ENCODE measurements at places on chromosomes 2 and 18. TPM values are rescaled to one million over a fixed set of nuclear protein-coding genes. Genes with fewer than 3 reads are reported as not detected.

Gene MPV17
- 41.6 TPM for total RNA-seq

Gene CCDC74A
- 4.5 TPM for total RNA-seq

- DNase-seq = no peak
Observed at GRCh38 chr2:237889811-237890210, 30.4 kb downstream of the RAMP1 start.

GRCh38 chr2:235358981-235359471 is 134.8 kb upstream of the AGAP1 start:
- DNase-seq = no peak

Gene ASB3
- 80.7 TPM for total RNA-seq

DNA sequence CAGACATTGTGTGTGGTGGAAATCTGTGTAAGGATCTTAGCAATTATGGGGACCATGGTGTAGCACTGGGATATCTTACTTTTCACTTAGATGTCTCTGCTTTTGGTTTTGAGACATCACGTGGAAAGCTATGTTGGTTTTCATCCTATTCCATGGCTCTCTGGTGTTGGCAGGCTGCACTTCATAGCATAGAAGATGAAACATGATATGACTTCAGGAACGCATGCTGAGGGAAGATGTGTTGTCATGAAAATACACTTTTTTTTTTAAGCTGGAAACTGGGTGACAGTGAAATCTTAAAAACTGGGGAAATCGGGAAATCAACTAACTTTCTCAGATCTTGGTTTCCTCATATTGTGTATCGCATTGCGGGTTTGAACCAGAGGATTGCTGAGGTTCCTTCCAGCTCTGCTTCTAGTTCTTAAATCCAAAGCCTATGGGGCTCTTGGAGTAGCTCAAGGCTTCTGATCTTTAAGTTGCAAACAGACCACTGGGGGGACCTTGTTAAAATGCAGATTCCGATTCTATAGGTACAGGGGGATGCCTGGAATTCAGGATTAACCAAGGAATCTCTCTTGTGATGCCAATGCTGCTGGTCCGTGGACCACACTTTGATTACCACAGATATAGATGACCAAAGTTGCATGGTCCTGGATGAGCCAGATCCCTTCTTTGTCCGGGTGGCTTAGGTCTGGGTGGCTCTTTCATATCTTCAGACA is 160.7 kb downstream of the SH3RF3 start:
- DNase-seq = no peak

- DNase-seq = no peak
Observed at GRCh38 chr18:75810961-75811551, 383.6 kb upstream of the SMIM21 start.

Gene MAP3K19
- total RNA-seq = 0.41 TPM

Gene GAL3ST2
- total RNA-seq = 0.41 TPM

DNA sequence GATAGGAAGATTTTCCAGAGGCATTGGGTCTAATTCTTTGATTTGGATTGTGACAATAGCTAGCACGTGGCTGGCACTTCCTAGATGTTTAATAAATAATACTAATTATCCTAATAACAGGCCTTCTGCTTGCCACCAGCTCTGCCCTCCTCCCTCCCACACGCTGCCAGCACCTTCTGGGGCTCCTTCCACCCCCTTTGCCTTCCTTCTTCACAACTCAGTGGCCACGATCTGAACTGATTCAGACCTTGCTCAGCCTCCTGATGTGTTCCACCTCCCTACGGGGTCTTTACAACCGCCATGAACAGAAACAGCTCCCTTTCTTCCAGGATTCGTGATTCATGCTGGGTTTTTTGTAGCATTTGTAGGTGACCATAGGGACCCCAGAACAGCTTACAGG is 310.3 kb upstream of the HS6ST1 start:
- DNase-seq = no peak

Gene RFTN2
- total RNA-seq = 22.8 TPM

Gene GALNT3
- total RNA-seq = 3.7 TPM

Gene PSMD14
- 84.4 TPM for total RNA-seq

DNA sequence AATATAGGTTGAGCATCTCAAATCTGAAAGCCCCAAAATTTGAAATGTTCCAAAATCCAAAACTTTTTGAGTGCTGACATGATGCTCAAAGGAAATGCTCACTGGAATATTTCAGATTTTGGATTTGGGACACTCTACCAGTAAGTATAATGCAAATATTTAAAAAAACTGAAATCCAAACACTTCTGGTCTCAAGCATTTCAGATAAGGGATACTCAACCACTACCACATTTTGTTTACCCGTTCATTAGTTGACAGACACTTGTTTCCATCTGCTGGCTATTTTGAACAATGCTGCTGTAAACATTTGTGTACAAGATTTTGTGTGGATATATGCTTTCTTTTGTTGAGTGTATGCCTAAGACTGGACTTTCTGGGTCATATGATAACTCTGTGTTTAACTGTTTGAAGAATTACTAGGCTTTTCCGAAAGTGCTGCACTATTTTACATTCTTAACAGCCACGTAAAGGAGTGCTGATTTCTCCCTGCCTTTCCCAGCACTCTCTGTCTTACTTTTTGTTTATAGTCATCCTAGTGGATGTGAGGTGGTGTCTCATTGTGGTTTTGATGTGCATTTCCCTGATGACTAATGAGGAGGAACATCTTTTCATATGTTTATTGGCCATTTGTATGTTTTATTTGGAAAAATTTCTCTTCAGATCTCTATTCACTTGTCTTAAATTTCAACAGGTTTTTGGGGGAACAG is 19.5 kb upstream of the DCDC2C start:
- no peak for DNase-seq

- DNase-seq = no peak
Observed at GRCh38 chr2:183348492-183348891, 224.2 kb downstream of the NUP35 start.

GRCh38 chr18:10504723-10505122 is 21.1 kb upstream of the NAPG start:
- no peak for DNase-seq

- no peak for DNase-seq
Observed at GRCh38 chr2:112229348-112229747, 25.5 kb downstream of the ZC3H8 start.

- no peak for DNase-seq
Observed at GRCh38 chr2:179446476-179447141, 182.0 kb upstream of the SESTD1 start.

Gene SCN3A
- 257 TPM for total RNA-seq

Gene THADA
- total RNA-seq = 32.6 TPM

DNA sequence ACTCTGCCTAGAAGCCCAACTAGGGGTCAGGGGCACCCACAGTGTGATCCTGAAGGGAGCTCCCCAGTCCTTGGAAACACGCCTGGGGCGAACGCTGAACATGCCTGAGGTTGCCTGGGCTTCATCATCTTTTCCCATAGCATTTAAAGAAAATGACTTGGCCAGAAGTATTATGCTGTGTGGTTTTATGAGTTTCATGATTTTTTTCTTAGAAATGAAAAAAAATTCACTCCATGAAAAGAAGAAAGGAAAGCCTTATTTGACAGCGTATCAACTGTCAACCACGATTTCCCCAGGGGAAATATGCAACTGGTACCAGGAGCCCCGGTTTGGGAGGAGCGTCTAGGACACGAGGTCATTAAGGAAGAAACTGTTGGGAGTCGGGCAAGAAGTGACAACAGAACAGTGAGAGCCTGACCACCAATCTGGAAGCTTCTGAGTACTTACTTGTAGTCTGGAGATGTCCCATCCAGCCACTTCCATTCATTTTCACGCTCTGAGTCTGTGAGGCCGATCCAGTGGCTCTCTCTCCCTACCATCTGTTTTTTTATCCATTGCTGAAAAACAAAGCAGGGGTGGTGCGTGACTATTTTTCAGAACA is 63.5 kb upstream of the THOC1 start:
- no peak for DNase-seq

Gene DYNAP
- not detected for total RNA-seq

- DNase-seq = no peak
Observed at GRCh38 chr2:86697551-86698104, 22.5 kb upstream of the RMND5A start.

- DNase-seq = no peak
Observed at GRCh38 chr18:23563377-23564043, 22.8 kb downstream of the NPC1 start.

DNA sequence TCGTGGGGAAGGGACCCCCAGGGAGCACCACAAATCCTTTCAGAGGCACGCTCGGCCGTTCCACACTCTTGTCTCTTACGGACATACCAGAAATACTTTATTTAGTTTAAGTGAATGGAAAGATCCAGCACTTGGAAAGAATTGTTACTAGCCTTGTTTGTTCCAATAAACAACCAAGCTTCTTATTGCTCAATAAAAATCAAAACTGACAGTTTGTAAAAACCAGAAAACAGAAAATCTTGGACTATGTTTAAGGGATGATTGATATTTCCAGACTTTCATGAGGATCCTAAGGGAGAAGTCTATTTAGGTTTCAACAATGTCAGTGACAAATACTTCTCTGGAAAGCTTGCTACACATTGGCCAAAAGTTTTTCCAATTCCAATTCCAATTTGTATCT is 31.6 kb upstream of the CCBE1 start:
- no peak for DNase-seq

DNA sequence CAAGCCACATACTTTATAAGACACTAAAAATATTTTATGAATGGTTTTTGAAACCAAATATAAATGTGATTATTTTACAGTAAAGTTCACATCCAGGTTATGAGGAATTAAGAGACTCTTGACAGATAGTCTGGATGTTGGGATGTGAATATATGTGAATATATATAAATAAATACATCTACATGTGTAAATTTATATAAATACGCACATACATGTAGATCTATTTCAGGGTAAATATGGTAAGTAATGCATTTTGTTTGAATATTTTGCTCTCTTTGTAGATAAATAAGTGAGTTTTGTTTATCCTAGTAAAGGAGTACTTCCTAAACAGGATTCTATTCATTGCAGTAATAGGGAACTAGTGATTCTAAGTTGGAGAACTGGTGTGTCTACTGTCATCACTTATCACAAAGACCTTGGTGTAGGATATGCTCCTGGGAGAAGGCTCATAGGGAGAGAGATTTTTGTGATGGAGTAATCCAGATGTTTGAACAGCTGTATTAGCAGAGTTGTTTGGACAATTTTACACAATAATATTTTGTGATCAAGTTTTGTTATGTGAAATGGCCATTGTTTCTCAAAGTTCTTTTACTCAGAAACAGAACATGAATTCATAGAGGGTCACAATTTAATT is 60.2 kb upstream of the NT5C1B start:
- DNase-seq = no peak

Gene CASP10
- total RNA-seq = 2.4 TPM

DNA sequence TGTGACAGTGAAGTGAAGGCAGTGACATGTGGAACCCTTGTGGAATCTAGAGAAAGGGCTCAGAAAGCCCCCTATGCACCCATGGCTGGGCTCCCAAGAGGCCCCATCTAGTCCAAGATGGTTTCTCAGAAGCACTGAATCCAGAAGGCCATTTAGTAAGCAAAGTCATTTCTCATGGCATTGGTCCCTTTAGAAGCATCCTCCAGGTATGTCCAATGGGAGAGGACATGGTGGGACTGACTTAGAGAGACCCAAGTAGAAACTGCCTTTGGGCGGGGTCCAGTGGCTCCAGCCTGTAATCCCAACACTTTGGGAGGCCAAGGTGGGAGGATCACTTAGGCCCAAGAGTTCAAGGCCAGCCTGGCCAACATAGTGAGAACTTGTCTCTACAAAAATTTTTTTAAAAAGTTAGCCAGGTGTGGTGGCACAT is 72.5 kb upstream of the RMDN2 start:
- no peak for DNase-seq

Gene C2orf80
- 38.3 TPM for total RNA-seq

DNA sequence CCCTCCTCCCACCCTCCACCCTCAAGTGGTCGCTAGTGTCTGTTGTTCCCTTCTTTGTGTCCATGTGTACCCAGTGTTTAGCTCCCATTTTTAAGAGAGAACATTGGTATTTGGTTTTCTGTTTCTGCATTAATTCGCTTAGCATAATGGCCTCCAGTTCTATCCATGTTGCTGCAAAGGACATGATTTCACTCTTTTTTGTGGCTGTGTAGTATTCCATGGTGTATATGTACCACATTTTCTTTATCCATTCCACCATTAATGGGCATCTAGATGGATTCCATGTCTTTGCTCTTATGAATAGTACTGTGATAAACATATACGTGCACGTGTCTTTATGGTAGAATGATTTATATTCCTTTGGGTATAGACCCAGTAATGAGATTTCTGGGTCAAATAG is 42.9 kb downstream of the TSPYL6 start:
- no peak for DNase-seq

GRCh38 chr2:98175811-98176210 is 88.8 kb downstream of the VWA3B start:
- DNase-seq = no peak

- DNase-seq = peak; percentile 47
Observed at GRCh38 chr18:46332921-46333341, 228.7 kb downstream of the HAUS1 start.

DNA sequence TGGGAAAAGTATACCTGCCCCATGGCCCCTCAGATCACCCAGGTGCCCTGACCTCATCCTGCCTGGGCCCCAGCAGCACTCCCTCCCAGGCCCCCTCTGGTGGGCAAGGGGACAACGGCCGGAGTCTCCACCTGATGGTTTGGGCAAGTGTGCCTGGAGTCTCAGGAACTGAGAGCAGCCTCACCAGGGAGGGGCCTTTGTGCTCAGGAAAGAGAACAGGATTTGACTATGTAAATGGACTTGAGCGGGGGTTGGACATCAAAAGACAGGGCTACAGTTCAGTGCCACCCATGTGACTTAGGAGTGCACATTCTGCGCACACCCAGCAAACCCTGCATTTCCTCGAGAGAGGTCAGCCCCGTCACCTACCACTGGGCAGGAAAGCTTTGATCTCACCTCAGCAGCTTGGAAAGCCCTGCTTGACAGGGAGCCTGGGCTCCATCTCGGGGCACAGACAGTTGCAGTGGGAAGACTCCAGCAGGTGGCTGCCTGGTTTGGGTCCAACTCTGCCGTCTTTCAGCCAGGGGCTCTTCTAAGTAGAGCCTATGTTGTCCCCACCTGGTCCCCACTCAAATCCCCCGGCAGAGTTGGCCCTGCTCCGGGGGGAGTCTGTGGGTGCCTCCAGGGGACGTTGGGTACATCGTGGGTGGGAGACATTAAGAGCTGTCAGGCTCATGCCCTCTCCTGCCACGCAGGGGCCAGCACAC is 3.3 kb downstream of the INPP5D start:
- DNase-seq = no peak

DNA sequence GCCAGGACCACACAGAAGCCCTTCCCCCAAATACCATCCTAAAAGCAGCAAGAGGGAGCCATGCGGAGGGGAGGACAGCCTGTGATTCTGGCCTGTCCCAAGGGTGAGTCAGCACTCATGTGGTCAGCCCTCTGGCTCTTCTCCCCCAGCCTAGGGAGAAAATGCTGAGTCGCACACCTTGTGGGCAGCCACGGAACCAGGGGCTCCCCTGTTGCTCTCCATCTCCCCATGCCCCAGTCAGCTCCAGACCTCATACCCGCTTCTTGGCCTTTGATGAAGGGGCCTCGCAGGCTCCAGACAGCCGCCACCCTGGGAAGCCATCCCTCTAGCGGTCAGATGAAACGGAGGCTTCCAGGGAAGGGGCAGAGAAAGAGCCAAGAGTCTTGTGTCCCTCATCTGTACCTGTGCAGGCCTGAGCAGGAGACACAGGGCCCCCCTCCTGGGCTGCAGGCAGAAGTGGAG is 181.3 kb upstream of the SIX2 start:
- DNase-seq = no peak

Measured in frontal cortex (tissue), 4 donors.